ENCODE measurements at places on chromosomes 5 and 9.

DNA sequence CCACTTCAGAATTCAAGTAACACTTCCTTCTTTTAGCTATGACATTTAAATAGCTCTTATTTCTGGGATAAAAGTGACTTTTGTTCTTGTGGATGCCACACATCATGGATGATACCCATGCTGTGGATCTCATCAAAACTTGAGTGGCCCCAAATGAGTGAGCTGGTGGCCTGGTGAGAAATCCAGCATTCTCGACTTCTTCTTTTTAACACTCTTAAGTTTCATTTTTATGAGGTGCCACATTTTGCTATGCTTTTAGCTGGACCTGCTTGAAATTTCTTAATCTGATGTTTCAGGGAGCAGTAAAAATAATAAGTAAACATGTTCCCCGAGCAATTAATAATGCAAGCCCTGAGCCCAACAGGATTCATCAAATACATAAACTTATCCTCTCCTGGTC lies 384.8 kb upstream of the MEF2C start:
- DNase-seq: no peak

- DNase-seq: no peak
Measured at GRCh38 chr5:55063899-55064298, 38.5 kb upstream of the GZMA start.

DNA sequence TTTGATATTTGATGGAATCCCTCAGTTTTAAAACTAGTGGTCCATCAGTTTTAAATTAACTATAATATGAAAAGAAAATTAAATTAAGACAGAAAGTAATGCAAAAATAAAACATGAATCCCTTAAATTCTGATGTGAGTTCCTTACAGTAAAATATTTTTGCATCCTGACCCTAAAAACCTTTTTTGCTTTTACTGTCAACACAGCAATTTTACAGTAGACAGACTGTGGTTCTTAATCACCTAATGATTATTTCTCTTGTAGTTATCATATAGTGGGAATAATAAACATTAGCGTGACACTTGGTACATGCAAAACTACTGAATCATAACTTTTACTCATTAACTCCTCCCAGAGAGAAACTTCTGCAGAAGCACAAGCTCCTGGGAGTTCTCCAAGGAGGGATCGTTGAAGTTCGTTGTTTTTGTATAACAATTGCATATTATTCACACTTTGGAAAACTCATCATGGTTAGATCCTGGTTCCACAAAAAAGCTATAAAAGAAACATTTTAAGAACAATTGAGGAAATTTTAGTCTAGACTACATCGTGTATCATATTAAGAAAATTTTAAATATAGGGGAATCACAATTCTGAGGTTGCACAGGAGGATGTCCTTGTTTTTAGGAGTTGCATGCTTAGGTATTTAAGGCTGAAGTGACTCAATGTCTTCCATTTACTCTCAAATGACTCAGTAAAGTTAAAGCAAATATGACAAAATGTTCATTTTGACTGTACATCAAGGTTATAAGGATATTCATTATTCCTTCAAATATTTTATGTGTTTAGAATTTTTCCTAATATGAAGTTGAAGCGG lies 88.2 kb upstream of the NIPAL4 start:
- DNase-seq: no peak

GRCh38 chr5:57824623-57825022 lies 342.0 kb upstream of the ACTBL2 start:
- DNase-seq: no peak

DNA sequence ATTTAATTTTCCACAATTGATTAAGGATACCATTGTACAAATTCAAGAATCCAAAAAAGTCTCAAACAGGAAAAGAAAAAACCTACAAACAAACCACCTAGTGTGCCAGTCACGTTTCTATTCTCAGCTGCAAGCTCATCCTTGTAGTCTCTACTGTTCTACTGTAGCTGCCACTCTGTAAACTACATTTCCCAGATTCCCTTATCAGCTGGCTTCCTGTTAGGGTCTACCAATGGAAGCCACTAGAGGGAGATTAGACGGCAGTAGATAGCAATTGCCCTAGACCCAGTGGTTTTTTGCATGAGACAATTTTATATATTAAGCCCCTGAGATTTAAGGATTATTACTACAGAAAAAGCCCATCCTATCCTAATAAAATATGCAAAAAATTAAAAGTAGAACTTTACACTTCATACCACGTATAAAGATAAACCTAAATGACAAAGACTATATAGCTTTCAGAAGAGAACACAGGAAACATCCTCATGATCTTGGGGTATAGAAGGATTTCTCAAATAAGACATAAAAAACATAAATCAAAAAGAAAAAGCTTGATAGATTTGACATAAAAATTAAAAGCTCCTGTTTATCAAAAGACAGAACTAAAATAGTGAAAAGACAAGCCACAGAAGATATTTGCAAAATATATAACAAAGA lies 37.4 kb downstream of the P4HA2 start:
- no peak for DNase-seq

- DNase-seq: no peak
Measured at GRCh38 chr9:95864852-95865580, 10.5 kb upstream of the ERCC6L2 start.

- DNase-seq: peak; percentile 2
Measured at GRCh38 chr9:120477534-120478001, 102.4 kb downstream of the CDK5RAP2 start.

- no peak for DNase-seq
Measured at GRCh38 chr9:129240581-129241211, 62.6 kb upstream of the IER5L start.

GRCh38 chr5:56128113-56128512 lies 105.0 kb downstream of the ANKRD55 start:
- DNase-seq: peak; percentile 35

DNA sequence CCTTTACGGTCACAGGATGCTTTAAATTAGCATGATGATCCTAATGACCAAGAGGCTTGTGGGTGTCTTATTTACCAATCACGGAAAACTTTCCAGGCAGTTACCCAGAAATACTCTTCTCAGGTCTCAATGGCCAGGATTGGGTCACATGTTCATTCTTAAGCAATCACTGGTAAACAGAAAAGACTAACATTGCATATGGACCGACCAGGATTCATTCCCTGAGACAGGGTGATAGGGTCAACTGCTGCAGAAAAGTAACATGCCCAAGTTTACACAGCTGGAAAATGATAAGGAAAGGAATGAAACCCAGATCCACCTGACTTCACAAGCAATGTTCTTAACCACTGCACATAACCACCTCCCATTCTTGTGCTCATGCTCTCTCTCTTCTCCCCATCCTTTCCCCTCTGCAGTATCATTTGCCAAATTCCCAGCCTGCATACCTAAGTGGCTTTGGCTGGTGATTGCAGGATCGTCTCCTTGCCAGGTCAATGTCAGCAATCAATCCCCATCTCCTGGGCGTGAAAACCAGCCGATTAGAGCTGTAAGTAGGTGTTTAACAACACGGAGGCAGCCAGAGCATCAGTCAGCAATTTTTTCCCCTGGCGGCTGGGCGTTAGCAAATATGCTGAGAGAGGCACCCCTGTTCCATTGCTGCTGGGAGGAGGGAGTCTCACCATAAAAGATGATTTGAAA lies 219.4 kb downstream of the NMUR2 start:
- no peak for DNase-seq

GRCh38 chr5:59187857-59188256 lies 605.0 kb downstream of the RAB3C start:
- DNase-seq: no peak

GRCh38 chr9:36120705-36121104 lies 15.8 kb upstream of the GLIPR2 start:
- DNase-seq: no peak

DNA sequence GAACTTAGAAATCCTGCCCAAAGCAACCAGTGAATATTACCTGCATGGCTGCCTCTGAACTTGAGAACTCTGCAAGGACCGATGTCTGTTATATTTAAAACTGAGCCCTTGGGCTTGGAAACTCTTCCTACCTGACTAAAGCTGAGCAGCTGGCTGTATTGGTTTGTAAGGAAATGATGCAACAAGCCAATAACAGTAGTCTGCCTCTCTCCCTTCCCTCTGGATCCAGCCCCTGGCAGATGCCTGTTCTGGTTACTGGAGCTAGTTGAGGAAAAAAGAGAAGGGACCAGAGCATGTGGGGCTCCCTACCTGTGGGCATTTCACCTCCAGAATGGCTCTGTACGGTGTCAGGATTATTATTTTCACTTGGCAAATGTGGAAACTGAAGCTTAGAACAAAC lies 34.7 kb downstream of the SH3RF2 start:
- no peak for DNase-seq

DNA sequence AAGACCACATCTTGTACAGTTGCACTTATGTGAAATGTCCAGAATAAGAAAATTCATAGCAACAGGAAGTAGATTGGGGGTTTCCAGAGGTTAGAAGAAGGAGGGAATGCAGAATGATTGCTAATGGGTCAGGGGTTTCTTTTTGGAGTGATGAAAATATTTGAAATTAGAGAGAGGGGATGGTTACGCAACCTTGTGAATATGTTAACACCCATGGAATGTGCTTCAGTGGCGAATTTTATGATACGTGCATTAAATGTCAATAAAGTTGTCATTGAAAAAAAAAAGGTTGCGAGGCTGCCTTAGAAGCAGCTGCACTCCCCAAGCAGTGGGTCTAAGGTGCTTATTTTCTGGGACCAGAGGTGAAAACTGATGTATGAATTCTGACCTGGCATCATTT lies 64.4 kb upstream of the SUB1 start:
- no peak for DNase-seq

DNA sequence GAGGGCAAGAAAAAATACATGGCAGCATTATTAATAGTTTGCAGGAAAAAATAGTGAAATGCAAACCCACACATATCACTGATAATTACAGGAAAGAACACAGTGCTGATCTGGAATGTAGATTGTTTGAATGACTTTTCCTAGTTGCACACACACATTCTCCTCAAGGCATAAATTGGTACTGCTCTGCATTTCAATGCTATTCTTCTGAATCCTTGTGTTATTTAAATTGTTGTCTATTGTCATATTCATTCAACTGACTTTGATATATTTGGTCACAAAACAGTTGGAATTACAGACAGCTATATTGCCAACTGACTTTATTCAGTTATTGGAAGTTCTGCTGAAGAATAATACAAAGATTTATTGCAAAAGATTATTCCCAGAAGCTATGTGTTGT lies 139.5 kb downstream of the CDH10 start:
- DNase-seq: no peak

- no peak for DNase-seq
Measured at GRCh38 chr9:106761493-106761892, 101.5 kb upstream of the ZNF462 start.

GRCh38 chr9:109033941-109034700 lies 20.8 kb upstream of the CTNNAL1 start:
- DNase-seq: no peak

DNA sequence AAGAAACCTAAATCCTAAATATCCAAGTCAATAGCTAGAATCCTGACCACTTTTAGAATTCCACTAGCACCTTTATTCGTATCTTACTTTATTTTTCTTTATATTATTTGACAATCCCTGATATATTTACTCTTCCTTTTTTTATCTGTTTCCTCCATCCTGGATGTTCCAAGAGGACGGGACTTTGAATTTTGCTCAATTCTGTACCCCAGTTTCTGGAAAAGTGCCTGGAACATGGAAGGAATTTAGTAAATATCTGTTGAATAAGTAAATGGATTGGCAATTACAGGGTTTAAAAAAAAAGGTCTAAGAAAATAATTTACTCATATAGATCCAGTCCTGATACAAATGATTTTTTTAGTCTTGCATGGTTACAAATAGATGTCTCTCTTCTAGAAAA lies 1.2 kb upstream of the NIPSNAP3A start:
- no peak for DNase-seq

- DNase-seq: no peak
Measured at GRCh38 chr9:94757158-94757557, 30.7 kb downstream of the AOPEP start.

GRCh38 chr9:7729371-7730163 lies 70.0 kb downstream of the DMAC1 start:
- DNase-seq: no peak

- peak; percentile 53 for DNase-seq
Measured at GRCh38 chr5:181190711-181191525, 14.1 kb downstream of the TRIM7 start.
